ENCODE measurements at places on chromosomes 6 and 20.

- DNase-seq = no peak
Observed at GRCh38 chr20:43460830-43461200, 3.1 kb downstream of the SRSF6 start.

GRCh38 chr20:43955062-43955749 is 40.6 kb downstream of the TOX2 start:
- DNase-seq = no peak

DNA sequence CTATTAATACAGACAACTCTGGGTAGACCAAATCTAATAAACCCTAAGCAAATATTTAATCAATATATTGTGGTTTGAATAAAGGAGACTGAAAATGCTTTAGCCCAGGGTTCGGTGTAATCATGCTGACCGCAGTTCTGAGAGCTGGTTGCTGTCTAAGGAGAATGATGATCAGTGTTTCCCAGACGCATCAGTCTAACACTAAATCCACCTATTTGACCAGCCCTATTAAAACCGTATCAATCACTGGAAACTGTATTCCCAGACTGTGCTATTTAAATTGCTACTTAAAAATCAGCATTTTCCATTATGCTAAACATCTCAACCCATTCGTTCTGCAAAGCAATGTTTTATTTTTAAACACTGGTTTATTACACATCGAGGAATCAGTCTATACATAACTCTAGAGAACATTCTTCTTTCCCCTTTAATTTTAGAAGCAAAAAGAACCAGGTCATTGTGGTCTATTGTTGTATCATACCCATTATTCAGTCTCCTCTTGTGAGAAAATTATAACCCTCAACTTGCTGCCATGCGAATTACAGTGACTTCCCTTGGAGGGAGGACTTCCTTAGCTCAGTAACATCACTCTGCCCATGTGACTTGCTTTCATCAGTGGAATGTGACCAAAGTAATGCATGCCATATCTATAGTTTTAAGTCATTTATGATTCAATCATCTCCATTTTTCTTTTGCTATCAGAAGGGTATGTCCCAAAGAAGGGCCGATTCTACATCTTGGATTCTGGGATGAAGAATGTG is 515.2 kb upstream of the JAG1 start:
- no peak for DNase-seq

GRCh38 chr6:3322366-3322890 is 63.7 kb downstream of the PSMG4 start:
- DNase-seq = no peak

DNA sequence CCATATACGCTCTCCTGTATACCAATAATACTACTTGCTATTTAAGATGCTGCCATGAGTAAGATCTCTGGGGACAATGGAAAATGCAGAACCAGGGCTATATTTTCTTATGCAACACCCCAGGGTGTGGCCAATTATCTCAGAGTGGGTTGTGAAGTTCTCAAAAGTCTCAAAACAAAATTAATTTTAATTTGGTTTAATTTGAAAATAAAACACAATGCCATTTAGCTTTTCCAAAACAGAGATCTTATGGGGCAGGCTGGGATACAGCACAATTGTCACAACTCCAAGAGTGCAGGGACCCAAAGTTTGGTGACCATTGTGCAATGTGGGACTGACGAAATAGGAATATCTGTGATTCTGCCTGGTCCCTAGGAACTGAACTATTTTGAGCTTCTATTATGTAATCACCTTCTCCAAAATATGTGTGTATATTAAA is 43.1 kb downstream of the MBOAT1 start:
- DNase-seq = peak; percentile 74

- no peak for DNase-seq
Observed at GRCh38 chr6:143213859-143214376, 153.2 kb downstream of the AIG1 start.

- DNase-seq = peak; percentile 82
Observed at GRCh38 chr6:11212664-11213063, 19.8 kb downstream of the NEDD9 start.

- DNase-seq = no peak
Observed at GRCh38 chr20:2402271-2402980, 21.7 kb downstream of the TGM6 start.

DNA sequence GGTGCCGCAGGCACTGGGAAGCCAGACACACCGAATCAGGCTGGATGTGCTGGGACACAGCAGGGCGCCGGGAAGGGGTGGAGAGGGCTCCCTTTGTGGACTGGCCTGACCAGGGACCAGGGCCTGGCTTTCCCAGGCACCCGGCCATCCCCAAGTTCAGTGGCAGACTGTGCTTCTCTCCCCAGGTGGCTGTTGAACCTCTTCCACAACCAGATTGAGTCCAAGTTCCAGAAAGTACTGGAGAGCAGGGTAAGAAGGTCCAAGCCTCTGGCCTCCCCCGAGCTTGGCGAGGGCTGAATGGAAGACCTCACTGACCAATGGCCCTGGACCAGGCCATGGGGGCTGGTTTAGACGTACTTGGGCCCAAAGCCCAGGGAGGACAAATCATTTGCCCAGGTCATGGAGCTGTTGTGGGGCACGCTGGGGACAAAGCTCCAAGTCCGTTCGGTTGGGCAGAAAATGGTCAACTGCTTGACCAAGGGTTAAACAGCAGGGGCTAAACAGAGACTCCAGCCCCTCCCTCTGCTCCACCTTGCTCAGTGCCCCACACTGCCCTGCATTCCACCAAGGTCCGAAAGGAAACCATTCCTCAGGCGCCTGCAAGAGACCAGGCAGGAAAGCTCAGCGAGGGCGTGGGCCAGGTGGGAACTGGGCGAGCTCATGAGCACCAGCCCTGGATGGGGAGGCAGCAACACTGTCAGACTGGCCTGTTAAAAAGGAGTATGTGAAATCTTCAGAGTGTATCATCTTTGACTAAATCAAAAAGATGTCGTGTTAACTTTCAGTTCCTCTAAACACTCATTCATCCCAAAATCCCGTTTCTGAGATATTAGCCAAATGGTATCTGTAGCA is 9.1 kb downstream of the LBP start:
- no peak for DNase-seq

DNA sequence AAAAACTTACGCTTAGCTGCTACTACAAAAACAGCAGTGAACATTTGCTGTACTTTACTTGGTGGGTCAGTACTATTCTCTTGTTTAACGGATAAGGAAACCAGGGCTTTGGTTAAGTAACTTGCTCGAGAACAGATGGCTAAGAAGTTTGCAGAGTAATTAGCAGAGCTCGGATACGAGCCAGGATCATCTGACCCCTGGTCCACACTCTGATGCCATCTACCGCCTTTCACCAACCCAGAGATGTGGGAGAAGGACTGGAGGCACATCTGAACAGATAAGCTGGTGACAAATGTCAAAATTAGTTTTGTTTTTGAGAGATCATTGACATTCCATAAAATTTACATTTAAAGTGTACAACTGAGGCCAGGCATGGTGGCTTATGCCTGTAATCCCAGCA is 18.9 kb upstream of the RPL7L1 start:
- DNase-seq = no peak

GRCh38 chr20:37398750-37399621 is 53.0 kb downstream of the SRC start:
- no peak for DNase-seq

GRCh38 chr6:15268137-15268908 is 22.5 kb downstream of the JARID2 start:
- DNase-seq = no peak

DNA sequence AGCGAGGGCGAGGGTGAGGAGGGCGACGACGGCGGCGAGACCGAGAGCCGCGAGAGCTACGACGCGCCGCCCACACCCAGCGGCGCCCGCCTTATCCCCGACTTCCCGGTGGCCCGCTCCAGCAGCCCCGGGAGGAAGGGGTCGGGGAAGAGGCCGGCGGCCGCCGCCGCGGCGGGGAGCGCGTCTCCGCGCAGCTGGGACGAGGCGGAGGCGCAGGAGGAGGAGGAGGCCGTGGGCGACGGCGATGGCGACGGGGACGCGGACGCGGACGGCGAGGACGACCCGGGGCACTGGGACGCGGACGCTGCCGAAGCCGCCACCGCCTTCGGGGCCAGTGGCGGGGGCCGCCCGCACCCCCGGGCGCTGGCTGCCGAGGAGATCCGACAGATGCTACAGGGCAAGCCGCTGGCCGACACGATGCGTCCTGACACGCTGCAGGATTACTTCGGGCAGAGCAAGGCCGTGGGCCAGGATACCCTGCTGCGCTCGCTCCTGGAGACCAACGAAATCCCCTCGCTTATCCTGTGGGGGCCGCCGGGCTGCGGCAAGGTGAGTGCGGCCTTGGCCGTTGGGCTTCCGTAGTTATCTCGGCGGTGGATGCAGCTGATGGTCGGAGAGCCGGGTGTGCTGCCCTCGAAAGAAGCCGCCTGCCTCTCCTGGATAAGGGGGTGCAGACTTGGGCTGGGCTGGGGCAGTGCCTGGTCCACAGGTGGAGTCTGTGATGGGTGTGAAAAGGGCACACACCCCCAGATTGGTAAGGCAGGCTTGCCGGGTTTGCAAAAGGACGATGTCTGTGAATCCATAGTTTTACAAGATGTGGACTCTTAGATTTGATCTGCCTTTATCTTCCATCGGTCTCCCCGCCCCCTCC is 938 bp downstream of the WRNIP1 start:
- DNase-seq = peak; percentile 45

DNA sequence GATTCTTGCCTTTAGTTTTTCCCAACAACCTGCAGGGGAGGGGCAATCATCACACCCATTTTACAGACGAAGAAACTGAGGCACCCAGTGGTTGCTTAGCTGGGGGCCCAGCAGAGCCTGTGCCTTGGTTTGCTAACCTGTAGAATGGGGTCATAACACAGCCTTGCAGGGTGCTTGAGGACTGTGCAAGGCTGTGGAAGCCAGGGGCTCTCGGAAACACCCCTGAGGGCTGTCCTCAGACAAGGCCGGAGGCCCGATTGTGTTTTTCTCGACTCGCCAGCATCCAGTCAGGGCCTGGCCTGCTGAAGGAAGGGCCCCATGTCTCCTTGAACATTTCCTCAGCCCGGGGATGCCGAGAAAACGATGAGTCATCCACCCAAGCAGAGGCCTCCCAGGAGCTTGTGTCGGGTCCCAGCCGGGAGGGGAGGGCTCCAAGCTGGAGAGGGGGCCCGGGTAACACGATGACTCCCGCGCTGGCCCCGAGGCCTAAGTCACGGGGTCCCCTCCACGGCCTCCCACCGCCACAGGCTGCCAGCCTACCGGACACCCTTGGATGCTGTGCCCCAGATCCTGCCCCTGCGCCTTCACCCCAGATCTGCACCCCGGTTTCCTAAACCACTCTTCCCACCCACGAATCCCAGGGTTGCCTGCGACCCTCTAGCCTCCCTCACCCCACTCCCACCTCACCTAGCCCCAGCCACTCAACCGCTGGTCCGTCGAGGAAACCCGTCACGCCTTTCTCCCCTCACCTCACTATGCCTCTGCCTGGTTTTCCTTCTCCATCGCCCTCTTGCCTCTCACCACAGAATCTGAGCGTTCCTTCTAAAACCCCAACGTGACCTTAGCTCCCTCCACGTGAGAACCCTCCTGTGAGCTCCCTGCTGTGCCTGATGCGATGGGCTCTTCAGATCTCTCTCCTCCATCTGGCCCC is 10.6 kb downstream of the NOL4L start:
- DNase-seq = no peak

DNA sequence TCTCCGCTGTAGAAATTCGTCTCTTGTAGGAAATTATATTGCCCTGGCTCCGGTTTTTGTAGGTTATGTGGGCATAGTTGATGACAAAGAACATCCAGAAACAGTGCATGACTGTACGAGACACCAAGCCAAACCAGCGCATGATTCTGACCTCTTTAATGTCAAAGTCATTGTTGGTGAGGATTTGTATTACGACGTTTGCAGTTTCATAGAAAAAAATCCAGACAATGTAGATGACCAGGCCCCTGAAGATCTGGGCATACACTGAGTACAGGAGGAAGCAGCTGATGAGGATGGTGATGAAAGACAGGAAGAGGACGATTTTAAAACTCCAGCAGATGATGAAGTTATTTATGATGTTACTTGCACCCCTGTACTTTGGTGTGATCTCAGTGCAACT is 39.1 kb upstream of the TBC1D22B start:
- no peak for DNase-seq

- no peak for DNase-seq
Observed at GRCh38 chr6:121917834-121918559, 481.5 kb upstream of the HSF2 start.

GRCh38 chr6:135438907-135439535 is 58.5 kb downstream of the AHI1 start:
- no peak for DNase-seq

- no peak for DNase-seq
Observed at GRCh38 chr6:144613859-144614258, 328.7 kb downstream of the UTRN start.

DNA sequence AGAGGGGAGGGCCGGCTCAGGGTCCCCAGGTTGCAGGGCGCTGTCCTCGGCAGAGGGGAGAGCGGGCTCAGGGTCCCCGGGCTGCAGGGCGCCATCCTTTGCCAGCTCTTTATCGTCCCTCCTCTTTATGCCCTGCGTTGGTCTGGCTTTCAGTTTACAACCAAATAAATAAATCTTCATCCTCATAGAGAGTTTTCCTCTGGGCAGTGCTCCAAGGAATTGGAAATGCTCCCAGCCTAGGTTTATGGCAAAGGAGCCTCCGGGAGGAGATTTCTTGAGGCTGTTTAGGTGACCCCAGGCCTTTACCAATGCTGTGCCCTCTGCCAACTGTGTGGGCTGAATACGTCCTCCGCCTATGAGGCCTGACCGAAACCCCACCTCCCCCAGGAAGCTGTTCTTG is 60.2 kb downstream of the CHMP4B start:
- no peak for DNase-seq

DNA sequence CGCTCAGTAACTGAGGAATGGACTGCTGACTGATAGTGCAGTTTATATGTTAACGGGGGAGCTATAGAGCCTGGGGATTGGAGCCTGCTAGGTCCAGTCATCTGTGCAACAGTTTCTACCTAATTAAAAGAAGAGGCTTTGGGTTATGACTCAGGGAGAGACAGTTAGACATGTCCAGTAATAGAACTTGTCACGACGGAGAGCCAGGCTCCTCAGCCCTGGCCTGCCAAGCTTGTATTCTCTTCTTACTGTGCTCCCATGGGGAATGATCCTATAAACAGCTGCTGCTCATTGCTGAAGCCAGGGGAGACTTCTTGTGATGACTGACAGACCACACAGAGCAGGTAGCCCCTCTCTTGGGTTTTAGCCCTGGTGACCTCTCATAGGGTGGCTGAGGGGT is 69.3 kb downstream of the SYNJ2 start:
- DNase-seq = no peak

DNA sequence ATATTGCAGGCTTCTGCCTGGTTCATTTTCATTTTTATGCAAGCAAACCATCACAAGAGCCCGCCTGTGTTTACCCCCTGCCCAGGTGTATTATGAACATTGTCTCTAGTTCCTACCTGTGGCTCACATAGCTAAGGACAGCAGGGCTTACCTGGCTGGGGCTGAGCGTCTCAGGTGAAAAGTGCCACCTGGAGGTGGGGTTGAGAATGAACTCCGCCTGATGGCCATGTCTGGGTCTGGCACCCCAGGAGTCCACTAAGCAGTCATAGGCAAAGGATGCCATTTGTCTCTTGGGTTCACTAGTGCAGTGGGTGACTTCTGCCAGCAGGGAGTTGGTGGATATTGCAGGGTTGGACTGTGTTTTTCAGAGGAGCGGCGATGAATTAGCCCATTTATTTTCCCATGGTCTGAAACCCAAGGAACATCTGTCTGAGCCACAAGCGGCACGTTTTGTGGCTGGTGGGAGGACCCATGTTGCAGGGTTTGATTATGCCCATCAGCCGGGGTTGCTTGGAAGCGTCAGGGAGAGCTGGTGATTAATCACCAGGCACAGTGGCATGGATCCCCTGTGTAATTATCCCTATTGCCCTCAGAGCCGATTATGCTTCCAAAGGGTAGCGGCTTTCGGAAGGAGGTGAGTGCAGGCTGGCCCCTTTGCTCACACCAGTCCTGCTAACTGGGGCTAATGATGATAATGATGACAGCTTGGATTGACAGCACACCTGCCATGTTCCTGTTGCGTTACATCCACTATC is 92.1 kb downstream of the CDH26 start:
- DNase-seq = no peak

Measured in tibial artery (tissue), 4 donors.